Bronchial epithelial cell (primary cell): ENCODE measurements at places on chromosomes 12 and 14.

DNA sequence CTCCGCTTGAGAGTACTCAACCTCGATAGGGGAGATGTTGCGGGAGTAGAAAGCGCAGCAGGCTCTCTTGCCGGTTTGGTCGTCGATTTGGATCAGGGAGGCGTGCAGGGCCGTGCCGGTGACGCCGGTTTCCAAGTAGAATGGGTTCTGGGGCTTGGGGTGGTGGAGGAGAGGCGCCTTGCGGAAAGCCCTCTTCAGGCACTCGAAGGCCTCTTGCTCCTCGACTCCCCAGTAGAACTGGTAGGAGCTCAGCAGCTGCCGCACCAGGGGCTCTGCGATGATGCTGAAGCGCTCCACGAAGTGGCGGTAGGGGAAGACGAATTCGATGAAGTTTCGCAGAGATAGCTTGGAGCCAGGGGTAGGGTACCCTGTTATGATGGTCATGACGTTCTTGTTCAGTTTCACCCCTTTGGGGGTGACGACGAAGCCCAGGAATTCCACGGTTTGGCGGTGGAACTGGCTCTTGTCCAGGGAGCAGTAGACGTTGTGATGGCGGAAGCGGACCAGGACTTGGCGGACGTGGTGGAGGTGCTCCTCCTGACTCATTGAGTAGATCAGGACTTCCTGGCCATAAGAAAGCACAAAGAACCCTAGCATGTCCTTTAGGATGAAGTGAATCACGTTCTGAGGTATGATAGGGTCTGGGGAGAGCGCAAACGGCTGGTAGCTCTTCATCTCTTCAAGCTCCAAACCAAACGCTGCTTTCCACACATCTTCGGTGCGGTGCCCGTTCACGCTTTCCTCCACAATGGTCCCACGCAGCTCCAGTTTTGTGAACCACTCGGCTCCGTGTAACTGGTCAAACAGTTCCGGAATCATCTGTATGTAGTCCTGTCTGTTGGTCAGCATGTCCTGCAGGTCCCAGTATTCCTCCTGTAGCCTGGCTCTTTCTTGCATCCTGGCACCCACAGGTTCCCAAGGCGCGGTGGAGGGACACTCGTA, 21.2 kb downstream of the RTL1 start:
- DNase-seq = no peak

DNA sequence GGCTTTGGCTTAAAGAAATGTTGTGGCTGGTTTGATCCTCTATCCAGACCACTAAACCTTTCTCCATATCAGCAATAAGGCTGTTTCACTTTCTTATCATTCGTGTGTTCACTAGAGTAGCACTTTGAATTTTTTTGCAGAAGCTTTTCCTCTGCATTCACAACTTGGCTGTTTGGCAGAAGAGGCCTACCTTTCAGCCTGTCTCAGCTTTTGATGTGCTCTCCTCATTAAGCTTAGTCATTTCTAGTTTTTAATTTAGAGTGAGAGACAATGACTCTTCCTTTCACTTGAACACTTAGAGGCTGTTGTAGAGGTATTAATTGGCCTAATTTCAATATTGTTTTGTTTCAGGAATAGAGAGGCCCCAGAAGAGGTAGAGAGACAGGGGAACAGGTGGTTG, 13.8 kb downstream of the KCNMB4 start:
- DNase-seq = no peak

DNA sequence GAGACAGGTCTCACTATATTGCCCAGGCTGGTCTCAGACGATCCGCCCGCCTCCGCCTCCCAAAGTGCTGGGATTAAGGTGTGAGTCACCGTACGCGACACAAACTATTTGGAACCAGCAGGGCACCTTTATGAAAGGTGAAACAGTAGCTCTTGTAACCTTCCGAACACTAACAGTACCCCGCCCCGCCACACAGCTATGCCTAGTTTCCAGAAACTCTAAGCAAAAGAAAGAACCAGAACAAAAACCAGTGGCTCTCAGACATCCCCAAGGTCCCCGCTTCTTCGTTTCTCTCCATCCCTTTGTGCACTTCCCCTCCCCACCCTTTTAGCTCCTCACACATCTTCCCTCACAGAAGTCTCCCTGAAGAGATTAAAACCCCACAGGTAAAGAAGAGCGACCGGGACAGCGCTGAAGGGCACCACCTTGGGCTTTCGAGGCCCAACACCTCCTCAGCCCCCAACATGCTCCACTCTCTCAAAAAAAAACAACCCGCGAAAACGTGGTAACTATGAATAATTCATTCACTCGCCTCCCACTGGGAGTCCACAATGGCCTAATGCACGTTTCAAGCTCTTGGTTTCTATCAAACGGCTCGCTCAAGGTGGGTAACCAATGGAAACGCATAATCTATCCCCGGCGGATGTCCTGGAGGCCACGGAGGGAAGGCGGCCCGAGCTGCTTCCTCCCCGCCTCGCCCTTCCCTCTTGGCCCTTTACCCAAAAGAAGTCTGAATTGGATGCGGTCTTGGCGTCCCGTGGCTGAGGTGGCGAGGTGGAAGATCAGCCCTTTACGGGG, 877 bp downstream of the BAG5 start:
- DNase-seq = peak; percentile 59

- DNase-seq = no peak
Measured at GRCh38 chr14:94421316-94421715, 31.3 kb downstream of the SERPINA11 start.

- no peak for DNase-seq
Measured at GRCh38 chr14:45270031-45270430, 17.0 kb upstream of the MIS18BP1 start.

DNA sequence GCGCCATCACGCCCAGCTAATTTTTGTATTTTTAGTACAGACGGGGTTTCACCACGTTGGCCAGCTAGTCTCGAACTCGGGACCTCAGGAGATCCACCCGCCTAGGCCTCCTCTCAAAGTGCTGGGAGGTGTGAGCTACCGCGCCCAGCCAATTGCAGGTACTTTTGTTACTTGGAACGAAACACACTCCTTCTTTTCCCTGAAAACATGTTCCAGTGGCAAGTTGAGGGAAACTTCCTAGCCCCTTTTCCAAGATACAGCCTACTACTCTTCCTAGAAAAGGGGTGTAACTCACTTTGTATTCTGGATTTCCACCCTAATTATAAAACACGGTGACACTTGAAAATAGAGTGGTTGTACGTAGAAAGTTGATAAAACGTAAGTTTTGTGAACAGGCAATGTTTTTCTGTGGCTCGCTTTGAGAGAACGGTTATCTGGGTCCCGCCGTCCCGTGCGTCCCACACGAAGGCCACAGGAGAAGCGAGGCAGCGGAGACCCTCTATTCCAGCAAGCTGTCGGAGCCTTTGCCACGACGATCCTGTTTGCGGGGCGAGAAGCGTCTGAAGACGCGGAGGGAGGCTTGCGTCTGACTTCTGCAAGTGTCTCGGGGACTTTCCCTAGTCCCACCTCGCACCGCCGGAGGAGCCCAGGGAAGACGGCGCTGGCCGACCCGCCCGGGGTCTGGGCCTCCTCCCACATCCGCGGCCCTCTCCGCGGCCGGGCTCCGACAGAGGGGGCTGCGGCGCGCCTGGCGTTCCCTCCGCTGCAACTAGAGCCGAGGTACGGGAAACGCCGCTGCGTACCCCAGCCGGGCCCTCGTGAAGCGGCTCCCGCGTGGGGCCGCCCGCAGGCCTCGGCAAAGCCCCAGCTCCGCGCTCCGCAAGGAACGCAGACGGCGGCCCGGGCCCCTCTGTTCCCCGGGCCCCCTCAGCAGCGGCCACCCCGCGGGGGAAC, 745 bp downstream of the CDCA4 start:
- DNase-seq = no peak

- no peak for DNase-seq
Measured at GRCh38 chr12:23824358-23824757, 125.1 kb downstream of the SOX5 start.

DNA sequence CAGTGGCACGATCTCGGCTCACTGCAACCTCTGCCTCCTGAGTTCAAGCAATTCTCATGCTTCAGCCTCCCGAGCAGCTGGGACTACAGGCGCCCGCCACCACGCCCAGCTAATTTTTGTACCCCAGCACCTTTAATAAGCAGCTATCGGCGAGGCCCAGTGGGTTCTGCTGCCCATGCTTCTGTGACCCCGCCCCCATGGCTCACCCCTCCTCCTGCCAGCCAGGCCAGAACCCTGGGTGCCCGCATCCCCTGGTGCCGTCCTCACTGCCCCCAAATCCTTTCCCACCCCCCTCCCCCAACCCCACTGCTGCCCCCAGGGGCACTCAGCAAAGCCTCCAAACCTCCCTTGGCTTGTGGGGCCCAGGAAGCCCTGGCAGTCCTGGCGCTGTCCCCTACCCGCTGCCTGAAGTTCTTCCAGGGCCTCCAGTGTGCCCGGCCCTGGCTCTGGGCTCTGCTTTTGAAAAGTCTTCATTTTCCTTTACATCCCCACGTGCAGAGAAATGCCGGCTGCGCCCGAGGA, 14.5 kb downstream of the BAG5 start:
- no peak for DNase-seq

DNA sequence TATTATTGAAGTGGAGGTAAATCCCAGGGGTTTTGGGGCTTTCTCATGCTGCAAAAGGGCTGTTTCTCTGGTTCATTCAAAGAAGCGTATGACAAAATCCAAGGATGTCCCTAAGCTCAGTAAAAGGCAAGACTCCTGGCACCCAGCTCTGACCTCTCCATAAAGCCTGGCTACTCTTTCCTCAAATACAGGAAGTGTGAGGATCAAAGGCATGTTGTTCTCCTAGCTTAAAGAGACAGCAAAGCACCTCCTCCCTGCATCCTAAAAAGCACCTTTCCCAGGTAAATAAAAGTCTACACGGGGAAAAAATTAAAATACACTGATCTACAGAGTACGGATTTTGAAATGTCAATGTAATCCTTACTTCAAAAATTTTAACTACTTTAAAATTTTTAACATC, 118.6 kb downstream of the LMNTD1 start:
- DNase-seq = no peak

GRCh38 chr12:77895699-77896098, 65.0 kb downstream of the NAV3 start:
- no peak for DNase-seq

- peak; percentile 91 for DNase-seq
Measured at GRCh38 chr12:47249082-47249481, 169.3 kb upstream of the AMIGO2 start.

GRCh38 chr12:124917135-124917840, 2.8 kb upstream of the UBC start:
- peak; percentile 99 for DNase-seq

- DNase-seq = no peak
Measured at GRCh38 chr14:90483571-90483974, 86.7 kb downstream of the CALM1 start.

DNA sequence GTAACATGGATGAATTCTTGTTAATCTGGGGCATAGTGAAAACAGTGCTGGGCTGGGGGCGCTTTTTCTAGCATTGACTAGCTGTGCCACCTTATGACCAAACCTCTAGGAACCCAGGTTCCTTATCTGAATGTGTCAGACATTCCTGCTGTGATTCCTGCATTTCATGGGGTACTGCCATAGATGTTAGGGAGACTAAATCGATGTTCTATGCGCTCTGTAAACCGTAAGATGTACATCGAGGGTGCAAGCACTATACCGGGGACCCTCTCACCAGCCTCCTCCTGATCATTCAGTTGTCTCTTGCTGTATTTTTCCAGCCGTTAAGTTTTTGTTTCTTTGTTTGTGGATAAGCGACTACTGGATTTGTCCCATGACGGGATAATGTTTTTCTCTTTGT, 170.9 kb upstream of the PARP11 start:
- DNase-seq = no peak

DNA sequence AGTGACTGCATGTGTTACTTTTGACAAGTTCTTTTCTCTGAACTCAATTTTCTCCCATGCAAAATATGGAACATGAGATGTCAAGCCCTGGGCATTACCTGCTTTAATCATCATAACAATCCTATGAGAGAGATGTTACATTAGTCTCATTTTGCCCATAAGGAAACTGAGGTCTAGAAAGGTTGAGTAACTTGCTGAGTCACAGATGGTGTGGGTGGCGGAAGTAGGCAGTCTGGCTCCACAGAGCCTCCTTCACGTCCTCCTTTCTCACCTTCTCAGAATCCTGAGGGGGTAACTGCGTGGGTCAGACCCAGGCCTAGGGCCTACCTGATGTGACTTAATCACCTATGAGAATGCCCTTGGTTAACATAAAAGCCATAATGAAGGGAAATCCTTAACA, 50.7 kb downstream of the TMTC1 start:
- DNase-seq = peak; percentile 92

- DNase-seq = peak; percentile 75
Measured at GRCh38 chr12:90729736-90730135, 225.2 kb downstream of the CCER1 start.

DNA sequence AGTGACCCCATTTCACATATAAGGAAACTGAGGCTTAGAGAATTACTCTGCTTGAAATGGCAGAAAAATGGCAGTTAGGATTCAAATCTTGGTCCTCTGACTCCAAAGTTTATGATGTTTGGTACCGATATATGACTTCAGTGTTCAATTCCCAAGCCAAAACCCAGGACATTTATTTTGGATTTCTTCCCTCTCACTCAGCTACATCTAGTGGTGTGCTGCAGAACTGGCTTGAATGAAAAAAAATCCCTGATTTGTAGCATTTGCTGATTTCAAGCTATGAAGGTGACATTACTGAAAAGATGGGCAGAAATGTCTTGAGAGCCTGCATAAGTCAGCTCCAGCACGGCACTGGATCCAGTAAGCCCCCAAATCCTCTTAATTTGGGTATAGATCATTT, 106.4 kb downstream of the EFCAB11 start:
- DNase-seq = no peak

DNA sequence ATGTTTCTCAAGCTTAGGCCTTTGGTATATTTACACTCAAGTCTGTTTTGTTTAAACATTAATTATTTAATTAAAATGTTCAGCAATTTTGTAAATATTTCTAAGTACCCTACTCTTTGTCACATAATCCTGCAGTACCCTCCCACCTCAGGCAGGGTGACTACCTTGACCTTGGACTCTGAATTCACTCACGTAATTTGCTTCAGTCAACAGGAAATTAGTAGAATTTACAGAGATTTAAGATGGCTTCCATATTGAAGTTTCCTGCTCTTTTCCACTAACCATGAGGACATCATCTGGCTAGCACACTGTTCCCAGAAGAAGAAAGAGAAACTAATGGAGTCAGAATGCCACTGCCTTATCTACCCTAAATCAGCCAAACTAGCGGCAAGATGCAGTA, 967 bp upstream of the TAS2R19 start:
- no peak for DNase-seq

GRCh38 chr14:103611215-103611614, 17.8 kb upstream of the KLC1 start:
- no peak for DNase-seq

GRCh38 chr12:100827901-100828520, 33.4 kb downstream of the ANO4 start:
- peak; percentile 42 for DNase-seq
